ENCODE measurements at places on chromosomes 4 and X. TPM values are rescaled to one million over a fixed set of nuclear protein-coding genes. Genes with fewer than 3 reads are reported as not detected.

- DNase-seq, result no peak
These were observed 6.1 kb upstream of the MSX1 start for GRCh38 chr4:4853371-4853823.

DNA sequence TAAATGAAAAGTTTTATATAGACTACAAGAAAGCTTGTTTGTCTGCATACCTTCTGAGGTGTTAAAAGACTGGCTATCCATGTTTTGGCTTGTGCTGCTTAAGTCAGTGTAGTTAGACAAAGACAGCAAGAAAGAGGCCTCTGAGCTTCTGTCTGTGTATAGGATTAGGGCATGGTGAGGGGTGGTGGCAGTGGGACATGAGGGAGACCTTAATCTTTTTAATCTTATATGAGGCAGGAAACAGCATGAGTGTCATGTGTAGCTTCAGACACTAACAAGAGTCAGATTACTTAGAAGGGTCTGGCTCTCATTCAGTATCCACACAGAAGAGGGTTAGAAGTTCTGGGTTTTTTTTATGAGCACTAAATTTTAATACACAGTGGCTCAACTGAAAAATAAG is 213.3 kb downstream of the GABRG1 start:
- no peak for DNase-seq

DNA sequence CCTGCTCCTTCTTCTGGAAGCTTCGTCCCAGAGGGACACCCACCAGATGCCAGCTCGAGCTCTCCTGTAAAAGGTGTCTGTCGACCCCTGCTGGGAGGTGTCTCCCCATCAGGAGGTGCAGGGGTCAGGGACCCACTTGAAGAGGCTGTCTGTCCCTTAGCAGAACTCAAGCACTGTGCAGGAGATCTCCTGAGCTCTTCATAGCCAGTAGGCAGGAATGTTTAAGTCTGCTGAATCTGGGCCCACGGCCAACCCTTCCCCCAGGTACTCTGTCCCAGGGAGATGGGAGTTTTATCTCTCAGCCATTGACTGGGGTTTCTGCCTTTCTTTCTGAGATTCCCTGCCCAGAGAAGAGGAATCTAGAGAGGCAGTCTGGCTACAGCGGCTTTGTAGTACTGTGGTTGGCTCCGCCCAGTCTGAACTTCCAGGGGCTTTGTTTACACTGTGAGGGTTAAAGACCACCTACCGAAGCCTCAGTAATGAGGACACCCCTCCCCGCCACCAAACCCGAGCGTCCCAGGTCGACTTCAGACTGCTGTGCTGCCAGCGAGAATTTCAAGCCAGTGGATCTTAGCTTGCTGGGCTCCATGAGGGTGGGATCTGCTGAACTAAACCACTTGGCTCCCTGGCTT is 1383.0 kb upstream of the TENM3 start:
- DNase-seq, result no peak

DNA sequence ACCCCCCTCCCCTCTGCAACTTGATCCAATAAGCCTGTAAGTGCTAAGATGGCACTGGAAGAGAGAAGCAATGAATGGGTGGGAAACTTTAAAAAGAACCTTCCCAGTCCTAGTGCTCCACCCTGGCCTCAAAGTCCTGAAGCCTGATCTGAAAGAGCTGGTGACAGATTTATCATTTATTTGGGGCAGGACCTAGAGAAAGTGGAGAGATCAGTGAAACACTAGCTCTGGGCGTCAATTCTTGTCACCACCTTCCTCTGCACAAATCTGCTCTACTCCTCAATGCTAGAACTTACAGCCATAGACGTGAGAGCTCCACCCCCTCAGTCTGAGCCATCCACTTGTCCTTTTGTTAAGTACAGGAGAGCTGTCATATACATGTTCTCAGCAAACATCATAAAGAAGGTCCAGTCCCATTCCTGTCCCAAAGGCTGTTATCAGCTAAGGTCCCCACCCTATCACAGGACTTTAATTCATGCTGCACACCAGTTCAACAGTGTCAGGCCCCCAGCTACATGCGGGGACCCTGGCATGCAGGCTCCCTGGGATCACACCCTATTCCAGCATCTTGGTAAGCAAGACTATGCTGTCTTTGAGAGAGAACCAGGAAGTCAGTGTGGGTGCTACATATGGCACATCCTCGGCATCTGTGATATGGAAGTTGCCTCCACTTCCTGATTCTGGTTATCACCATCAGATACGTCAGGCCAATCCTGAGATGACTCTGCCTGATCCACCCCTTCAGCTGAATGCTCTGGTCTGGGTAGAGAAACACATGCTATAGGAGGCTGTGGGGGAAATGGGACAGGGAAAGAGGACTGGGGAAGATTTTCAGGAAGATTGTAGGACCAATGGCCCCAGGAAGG is 2.3 kb downstream of the P2RY4 start:
- no peak for DNase-seq

- no peak for DNase-seq
These were observed 40.1 kb downstream of the NUDT11 start for GRCh38 chrX:51456246-51456645.

GRCh38 chr4:8547108-8547911 is 32.9 kb upstream of the GPR78 start:
- DNase-seq, result peak; percentile 58

DNA sequence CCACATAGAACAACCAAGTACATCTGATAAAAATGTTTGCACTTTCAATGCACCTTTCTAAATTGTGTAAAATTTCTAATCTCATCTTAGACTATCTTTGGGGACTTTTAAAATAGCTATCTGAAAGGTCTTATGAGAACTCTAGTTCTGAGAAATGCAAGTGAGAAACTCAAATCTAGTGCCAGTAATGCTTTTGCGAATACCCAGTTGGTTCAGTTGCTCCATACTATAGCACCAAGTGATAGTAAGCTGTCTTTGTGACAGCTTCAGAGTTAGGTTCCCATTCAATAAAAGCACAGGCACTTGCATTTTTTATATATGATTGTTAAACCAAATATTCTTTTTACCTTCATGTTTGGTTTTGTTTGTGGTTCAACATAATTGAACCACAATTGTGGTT is 4.5 kb upstream of the ITM2A start:
- no peak for DNase-seq

GRCh38 chrX:73562458-73562857 is 539 bp upstream of the CHIC1 start:
- peak; percentile 7 for DNase-seq

DNA sequence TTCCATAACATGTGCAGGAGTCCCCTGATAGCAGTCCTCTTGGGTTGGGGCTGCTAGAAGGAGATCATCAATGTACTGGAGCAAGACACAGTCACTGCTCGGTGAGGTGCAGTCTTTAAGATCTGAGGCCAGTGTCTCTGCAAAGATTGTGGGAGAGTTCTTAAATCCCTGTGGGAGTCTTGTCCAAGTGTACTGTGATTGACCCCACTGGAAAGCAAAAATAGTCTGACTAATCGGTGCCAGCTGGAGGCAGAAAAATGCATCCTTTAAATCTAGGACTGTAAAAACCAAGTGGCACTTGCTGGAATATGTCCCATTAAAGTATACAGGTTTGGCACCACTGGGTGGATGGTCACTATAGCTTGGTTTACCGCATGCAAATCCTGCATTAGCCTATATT is 31.1 kb downstream of the SULT1E1 start:
- DNase-seq, result peak; percentile 28

DNA sequence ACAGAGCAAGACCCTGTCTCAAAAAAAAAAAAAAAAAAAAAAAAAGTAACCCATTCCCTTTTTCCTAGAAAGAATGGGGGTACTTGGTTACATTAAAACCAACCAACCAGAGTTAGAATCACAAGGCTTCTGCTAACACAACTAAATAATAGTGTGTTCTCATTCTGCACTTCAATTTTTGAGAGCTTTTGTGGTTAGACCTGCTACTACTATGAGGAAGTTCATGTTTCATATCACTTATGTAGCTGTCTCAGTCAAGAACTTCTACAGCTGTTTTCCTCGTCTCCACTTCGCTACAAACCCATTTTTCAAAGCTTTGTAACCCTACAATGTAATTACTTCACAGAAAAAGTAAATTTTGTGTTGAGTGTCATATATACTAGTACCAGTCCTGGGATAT is 58.3 kb downstream of the PDHA2 start:
- DNase-seq, result no peak

GRCh38 chr4:113468165-113469022 is 293.1 kb downstream of the CAMK2D start:
- DNase-seq, result peak; percentile 100

DNA sequence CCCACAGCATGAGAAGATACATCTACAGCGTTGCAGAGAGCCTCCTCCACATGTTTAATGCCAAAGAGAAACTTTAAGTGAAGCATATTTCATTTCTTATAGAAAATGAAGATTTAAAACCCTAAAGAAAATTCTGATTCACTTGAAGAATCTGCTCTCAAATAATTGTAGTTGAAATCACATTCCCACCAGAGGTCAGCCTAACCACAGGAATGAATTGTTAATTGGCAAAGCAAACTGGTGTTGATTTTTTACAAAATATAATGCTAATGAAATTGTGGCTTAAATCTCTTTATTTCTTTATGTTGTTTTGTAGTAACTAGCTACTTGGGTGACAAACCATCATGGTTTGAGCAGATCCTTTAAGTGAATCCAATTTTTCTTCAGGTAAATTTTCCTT is 31.1 kb upstream of the WDR17 start:
- peak; percentile 73 for DNase-seq

GRCh38 chrX:39903343-39903742 is 194.4 kb downstream of the BCOR start:
- DNase-seq, result peak; percentile 79

- DNase-seq, result peak; percentile 23
These were observed 187.3 kb downstream of the ANAPC10 start for GRCh38 chr4:144910723-144911122.

Gene ARSJ
- total RNA-seq, result 12.4 TPM

- no peak for DNase-seq
These were observed 119.5 kb upstream of the JADE1 start for GRCh38 chr4:128690011-128690410.

DNA sequence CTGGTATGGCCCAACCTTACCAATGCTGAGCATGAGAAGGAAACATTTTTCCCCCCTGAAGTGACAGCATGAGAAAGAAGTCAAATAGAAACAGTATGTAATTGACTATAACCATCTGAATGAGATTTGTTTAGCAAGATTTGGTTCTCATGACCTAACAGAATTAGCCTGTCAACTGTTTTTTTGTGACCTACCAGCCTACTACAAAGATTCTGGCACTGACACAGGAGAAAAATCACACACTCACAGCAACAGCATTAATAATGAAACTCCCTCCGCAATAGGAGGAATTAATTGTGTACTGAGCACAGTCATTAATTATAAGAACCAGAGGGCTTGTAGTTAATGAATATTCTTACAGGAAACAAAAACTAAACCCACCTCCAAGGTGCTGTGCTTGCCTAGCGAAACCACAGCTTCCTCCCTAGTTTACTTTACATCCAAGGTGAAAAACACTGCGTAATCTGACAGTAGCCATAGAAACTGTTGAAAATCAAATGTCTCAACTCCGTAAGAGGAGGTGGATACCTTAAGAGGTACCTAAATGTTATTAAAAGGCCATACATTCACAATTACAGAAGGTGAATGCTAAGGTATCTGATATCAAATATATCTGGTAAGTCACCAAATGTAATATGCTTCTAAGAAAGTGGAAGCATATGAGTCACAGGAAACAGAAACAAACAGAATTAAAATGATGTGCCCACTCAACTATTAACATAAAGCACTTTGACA is 34.9 kb downstream of the MMRN1 start:
- DNase-seq, result no peak

Gene ZNF732
- total RNA-seq, result 0.57 TPM

DNA sequence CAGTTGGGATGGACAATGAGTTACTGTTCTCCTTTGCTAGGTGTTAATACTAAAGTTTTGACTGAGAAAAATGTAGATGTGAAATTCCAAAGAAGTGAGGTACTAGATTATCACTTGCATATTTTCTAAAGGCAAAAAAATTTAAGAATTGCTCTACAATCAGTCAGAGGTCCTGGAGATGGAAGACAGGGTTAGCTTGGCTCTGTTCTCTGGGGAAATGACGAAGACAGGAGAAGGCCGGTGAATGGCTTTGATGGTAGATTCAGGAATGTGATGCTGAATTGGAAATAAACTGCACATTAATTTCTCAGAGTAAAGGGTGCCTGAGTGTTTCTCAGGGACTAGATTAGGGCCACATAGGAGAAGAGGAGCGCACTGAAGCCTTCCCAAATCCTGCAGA is 214.0 kb upstream of the LEF1 start:
- DNase-seq, result no peak

- peak; percentile 28 for DNase-seq
These were observed 69.8 kb downstream of the ZNF827 start for GRCh38 chr4:145868637-145869409.

Gene PNMA6A
- total RNA-seq, result 1.3 TPM

DNA sequence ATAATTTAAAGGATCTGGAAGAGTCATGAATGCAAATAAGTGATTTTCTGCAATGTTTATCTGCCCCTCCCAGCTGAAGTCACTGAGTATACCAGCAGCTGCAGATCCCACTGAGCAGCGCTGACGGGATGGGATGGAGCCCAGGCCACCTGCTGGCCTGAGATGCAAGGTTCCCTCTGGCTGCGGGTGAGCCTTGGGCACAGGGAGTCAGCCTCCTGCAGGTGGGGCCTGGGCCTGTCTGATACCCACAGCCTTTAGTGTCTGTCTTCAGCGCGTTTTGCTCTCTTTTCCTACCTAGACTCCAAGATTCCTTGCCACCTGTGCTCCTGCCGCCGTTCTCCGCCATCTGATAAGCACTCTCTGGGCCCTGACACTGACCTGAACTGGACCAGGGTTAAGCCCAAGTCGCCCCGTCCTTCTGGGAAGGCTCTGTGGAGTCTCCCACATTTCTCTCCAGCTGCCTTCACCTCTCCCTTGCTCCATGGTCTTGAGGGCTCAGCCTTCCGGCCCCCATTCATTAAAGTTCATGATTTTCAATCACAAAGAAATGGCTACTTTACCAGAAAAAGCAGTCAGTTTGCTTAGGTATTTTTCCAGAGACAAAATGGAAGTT is 223.1 kb upstream of the FAT1 start:
- DNase-seq, result no peak

DNA sequence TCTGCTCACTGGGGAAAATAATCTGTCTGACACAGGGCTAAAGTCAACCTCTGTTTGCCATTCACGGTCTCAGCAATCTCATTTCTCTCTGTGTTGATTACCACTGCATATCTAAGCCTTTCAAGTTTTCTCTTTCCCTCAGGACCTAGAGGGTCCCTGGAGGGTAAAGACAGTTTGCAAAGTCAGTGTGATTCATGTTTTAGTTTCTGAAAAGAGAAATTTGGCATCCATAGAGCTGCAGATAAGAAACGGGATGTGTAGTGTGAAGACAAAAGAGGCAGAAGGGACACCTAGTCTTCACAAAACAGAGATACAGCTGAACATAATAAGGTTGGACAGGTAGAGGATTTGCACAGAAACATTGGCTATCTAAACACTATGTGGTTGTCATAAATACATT is 34.5 kb upstream of the KDR start:
- peak; percentile 62 for DNase-seq

Gene FHIP1A
- total RNA-seq, result 0.99 TPM

- peak; percentile 76 for DNase-seq
These were observed 17.3 kb downstream of the APLN start for GRCh38 chrX:129637217-129638109.

GRCh38 chr4:187929024-187929423 is 66.5 kb upstream of the ZFP42 start:
- no peak for DNase-seq
